ENCODE measurements at places on chromosomes 12 and 14.

DNA sequence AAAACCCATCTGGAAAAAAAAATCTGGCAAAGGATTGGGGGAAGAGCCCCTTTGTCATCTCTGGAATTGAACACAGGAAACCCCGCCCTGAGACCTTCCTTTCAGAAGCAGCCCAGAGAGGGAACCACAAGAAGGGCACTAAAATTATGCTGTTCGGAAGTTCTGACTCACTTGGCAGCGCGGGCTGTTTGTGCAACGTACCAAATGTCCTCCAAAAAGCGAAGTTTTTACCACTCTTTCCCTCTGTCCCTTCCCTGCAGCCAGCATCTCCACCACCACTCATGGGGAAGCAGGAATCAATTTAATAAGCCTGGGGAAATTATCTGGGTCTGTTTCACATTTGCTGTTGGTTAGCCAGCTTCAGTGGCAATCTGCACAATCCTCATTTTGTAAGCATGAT lies 3.2 kb upstream of the SYNE3 start:
- no peak for DNase-seq

DNA sequence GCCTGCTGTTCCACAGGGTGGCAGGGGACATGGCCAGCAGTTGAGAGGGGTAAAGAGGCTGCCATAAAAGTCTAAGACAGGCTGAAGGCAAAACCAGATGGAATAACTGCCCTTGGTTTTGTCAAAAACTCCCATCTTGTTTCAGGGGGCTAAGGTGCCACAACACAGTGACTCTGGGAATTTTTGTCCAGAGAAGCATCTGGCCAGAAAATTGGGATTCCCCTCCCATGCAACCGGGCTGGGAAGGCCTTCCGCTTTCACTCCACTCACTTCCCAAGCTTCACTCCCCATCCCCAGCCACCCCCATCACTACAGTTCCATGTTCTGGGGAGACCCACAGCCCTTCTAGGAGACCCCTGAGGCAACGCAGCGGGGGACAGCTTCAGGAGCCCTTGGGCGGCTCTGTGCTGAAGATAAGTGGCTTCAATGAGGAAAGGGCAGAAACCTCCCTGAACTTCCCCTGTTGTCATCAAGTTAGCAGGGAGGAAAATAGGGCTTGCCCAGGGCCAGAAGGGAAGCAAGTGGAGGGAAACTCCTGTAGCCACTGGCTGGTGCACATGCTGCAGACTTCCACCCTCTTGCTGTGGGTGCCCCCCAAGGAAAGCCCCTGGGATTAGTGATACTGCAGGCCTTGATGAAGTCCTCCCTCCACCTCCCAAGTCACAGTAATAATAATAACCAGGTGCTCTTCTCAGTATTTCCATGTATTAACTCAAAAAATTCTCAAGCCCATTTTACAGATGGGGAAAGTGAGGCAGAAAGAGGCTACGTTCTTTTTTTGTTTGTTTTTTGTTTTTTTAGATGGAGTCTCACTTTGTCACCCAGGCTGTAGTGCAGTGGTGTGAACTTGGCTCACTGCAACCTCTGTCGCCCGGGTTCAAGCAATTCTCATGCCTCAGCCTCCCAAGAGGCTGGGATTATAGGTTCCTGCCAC lies 6.0 kb downstream of the TMEM229B start:
- no peak for DNase-seq

DNA sequence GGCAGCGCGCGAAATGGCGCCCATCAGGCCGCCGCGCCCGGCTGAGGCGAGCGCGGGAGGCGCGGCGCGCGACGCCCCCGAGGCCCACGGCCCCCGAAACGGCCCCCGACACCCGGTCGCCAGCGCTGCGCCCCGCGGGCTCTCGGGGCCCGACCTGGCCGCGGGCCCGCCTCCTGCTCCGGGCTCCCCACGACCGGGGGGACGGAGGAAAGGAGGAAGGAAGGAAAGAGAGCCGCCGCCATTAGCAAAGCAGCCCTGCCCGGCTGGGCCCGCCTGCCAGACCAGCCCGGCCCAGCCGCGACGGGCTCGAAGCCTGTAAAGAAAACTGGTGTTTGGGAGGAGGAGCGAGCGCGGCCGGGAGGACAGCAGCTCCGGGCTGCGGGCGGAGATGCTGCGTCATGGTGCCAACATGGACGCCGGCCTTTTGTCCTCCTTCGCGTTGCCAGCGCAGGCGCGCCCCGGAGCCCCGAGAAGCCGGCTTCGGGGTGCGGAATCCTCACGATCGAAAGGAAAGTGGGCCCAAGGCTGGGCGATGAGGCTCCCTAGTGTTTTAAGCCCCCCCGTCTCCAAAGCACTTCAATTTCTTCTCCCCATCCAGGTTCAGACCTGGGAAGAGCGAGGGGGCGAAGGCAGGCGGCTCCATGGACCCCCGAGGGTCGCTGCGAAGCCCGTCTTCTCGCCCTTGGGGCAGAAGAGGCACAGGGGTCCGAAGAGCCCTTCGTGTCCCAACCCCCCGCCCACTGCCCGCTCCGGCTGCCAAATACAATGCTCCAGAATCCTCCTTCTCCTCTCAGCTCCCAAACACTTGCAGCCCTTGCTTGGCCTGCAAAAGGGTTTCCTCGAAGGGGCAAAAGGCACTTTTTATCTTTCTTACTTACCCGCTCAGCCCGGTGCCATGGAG lies 2.9 kb upstream of the SETD1B start:
- DNase-seq = no peak

- DNase-seq = no peak
These were observed 428.3 kb downstream of the DIO2 start for GRCh38 chr14:79783041-79783440.

DNA sequence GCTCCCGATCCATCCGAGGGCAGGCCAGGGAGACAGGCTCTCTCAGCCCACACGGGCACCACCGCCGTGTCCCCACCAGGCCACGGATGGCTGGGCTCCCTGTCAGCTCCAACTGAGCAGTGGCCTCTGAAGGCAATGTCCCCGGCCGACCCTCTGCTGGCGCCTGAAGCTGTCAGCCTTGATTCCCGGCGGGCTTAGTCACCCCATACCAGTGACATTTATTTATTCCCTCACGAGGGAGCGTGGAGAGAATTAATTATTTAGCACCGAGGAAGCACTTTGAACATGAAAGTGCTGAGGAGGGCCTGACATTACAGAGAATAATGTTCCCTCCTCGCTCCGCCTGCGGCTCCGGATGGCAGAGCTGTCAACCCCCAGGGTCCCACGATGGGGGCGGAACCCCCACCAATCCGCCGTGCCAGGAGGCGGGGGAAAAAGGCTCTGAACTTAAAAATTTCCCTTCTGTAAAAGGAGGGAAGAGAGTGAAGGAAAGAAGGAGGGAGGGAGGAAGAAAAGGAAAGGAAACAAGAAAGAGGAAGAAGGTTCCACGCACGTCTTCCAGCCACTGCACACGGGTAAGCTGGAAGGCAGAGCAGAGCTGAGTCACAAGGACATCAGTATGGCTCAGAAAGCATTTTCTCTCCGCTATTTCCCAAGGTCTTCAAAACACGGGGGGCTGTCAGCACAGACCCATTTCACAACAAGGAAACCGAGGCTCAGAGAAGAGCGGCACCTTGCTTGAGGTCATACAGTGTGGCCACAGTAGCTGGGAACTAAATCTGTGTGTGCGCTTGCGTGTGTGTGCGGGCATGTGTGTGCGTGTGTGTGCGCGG lies 108.7 kb upstream of the NCOR2 start:
- DNase-seq = no peak

DNA sequence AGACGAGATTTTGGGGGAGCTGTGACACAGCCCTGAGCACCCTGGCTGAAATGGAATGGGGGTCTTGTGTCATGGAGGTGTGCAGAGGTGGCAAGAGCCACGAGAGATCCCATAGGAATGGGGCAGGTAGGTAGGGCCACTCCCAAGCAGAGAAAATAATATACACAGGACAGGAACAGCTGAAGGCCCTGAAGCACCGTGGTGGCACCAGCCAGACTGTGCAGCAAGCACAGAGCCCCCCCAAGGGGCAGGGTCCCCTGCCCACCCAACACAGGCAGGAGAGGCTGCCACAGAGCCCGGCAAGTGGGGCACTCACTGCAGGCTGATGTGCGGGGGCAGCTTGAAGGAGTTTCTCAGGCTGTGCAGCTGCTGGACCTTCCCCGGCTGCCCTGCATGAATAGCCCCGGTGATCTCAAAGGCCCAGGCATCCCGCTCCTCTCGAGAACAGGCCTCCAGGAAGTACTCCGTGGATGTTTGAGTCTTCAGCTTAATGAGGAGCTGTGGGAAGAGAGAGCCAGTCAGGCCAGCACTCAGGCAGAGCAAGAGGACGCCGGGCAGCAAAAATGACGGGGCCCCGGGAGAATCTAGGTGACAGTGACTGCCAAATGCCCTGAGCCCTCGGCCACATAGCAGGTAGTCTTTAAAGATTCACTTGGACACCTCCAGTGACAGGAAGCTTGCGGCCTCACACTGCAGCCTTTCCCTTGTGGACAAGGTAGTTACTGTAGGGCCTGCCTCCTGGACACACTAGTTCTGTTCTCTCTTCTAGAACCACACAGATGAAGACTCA lies 16.7 kb downstream of the PLEK2 start:
- no peak for DNase-seq

- DNase-seq = no peak
These were observed 69.2 kb upstream of the ATXN7L3B start for GRCh38 chr12:74468401-74468800.

- DNase-seq = no peak
These were observed 24.0 kb upstream of the TMED10 start for GRCh38 chr14:75200451-75200850.

GRCh38 chr12:20701106-20701505 lies 6.0 kb downstream of the SLCO1C1 start:
- no peak for DNase-seq

DNA sequence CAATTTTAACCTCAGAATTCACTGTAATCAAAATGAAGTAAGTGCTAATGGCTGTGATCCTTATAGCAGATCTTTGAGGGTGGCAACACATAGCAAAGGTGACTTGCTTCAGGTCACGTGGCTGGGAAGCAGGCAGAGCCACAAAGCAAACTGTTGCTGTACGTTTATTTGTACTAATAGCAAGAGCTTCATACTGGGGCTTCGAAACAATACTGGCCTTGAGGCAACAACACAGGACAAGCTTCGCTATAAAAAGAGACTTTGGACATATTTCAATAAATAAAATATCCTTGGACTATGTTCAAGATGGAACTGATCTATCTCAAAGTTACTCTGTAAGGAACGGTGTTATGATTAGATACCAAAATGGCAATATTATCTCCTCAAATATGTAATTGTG lies 44.6 kb downstream of the MSRB3 start:
- no peak for DNase-seq

GRCh38 chr14:99514552-99515300 lies 33.5 kb downstream of the CCNK start:
- DNase-seq = no peak

GRCh38 chr14:37195327-37195726 lies 2.4 kb upstream of the MIPOL1 start:
- no peak for DNase-seq

- no peak for DNase-seq
These were observed 125.9 kb downstream of the ALX1 start for GRCh38 chr12:85405781-85406522.

DNA sequence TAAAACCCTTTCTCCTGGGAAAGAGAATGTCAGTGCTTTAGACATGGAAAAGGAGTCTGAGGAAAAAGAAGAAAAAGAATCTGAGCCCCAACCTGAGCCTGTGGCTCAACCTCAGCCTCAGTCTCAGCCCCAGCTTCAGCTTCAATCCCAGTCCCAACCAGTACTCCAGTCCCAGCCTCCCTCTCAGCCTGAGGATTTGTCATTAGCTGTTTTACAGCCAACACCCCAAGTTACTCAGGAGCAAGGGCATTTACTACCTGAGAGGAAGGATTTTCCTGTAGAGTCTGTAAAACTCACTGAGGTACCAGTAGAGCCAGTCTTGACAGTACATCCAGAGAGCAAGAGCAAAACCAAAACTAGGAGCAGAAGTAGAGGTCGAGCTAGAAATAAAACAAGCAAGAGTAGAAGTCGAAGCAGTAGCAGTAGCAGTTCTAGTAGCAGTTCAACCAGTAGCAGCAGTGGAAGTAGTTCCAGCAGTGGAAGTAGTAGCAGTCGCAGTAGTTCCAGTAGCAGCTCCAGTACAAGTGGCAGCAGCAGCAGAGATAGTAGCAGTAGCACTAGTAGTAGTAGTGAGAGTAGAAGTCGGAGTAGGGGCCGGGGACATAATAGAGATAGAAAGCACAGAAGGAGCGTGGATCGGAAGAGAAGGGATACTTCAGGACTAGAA lies 6.1 kb downstream of the PNN start:
- DNase-seq = no peak

- DNase-seq = no peak
These were observed 93.8 kb downstream of the TMEM30B start for GRCh38 chr14:61187196-61187905.

- no peak for DNase-seq
These were observed 27.1 kb downstream of the CCDC92 start for GRCh38 chr12:123945287-123946151.

DNA sequence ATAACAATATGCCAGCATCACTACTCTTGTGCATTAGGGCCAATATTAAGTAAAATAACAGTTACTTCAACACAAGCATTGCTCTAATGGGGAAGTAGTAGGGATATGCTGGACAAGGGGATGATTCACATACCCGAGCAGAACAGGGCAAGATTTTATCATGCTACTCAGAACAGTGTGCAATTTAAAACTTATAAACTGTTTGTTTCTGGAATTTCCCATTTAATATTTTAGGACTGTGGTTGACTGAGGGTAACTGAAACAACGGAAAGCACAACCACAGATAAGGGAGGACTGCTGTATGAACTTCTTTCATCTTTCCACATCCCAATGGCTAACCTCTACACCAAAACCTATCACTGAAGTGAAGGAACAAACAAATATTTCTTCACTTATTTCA lies 36.8 kb downstream of the SARNP start:
- DNase-seq = no peak

DNA sequence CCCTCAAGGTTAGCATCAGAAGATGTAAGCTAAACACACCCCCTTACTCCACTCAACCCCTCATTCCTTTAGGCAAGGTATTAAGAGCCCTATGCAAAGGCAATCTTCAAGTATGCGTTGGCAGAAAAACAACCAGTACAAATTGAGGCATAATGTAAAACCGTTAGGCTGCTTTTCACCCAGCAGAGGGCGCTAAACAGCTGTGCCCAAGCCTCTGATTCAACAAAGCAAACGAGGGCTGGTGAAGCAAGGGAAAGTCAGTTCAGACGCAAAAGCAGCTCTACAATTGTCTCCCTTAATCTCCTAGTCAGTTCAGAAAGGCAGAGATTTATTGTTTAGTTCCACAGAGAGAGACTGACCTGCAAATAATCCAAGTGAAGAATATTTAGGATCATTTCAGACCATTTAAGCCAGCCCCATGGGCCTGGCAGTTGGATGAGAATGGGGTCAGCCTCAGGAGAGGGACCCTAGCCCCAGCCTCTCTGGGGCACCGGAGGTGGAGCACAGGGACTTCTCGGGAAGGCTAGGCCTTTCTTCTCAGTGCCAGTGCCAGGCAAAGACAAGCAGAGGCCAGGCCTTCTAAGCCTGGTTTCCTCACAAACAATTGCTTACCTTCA lies 23.5 kb downstream of the DCAF5 start:
- peak; percentile 69 for DNase-seq

- no peak for DNase-seq
These were observed 53.1 kb downstream of the TSPAN9 start for GRCh38 chr12:3130057-3130830.

GRCh38 chr12:93089805-93090569 lies 160.9 kb upstream of the EEA1 start:
- DNase-seq = peak; percentile 72

All from Panc1 (cell line).